ENCODE measurements at places on chromosomes 2 and 18.
A peak's percentile ranks its signal among the peaks of the same experiment; 100 is the strongest.

GRCh38 chr18:32019251-32019948 is 775 bp downstream of the RNF125 start:
- peak; percentile 44 for DNase-seq

- no peak for DNase-seq
Measured at GRCh38 chr2:11867926-11868325, 121.5 kb downstream of the LPIN1 start.

DNA sequence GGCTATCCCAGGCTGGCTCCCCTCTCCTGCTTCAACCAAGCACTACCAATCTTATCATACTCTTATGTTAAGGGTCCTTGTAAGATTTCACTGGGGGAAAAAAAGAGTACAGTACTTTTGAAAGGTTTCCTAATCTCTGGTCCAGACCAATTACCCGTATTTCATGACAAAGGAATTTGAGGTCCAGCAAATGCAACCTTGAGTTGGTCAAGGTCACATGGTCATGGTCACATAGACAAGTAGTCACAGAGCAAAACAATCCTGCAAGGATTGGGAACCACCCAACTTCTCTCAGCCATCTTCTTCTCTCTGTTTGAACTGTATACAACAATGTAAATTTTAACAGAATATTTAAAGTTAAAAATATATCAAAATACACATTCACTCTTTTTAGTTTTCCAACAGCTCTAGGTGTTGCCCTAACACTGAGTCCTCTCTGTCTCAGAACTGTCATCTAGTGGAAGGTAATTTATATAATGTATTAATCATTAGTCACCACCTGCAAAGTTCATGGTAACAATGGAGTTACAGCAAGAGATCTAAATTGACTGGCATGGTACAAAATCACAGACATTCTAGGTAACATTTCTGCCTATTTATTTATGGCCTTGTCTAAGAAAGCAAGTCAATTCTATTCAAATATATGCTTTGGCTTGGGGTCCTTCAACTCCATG is 21.5 kb downstream of the DTNB start:
- no peak for DNase-seq

- no peak for DNase-seq
Measured at GRCh38 chr18:11398625-11399024, 210.8 kb upstream of the SLC35G4 start.

GRCh38 chr2:186477790-186478189 is 8.3 kb upstream of the ZC3H15 start:
- no peak for DNase-seq
